ENCODE measurements at places on chromosomes 5 and 9.
A peak's percentile ranks its signal among the peaks of the same experiment; 100 is the strongest.

- DNase-seq = no peak
Measured at GRCh38 chr5:62633243-62633642, 54.6 kb downstream of the LRRC70 start.

DNA sequence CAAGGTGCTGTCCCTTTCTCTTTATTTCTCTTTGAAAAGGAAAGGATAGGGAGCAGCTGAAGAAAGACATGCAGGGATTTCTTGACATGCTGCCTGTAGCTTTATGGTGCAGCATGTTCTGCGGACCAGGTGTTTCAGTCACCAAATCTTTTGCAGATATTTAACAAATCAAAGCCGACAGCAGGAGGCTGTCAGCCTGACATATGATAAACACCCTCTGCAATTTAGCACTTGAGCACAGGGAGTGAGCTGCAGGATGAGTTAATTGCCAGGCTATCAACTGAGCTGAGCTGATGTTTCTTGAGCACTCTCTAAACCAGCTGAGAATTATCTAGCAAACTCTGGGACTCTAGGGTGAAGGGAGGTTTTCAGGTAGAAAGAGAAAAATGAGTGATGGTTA lies 212.8 kb upstream of the ATP10B start:
- DNase-seq = no peak

- DNase-seq = no peak
Measured at GRCh38 chr5:72673623-72674022, 142.8 kb upstream of the TNPO1 start.

DNA sequence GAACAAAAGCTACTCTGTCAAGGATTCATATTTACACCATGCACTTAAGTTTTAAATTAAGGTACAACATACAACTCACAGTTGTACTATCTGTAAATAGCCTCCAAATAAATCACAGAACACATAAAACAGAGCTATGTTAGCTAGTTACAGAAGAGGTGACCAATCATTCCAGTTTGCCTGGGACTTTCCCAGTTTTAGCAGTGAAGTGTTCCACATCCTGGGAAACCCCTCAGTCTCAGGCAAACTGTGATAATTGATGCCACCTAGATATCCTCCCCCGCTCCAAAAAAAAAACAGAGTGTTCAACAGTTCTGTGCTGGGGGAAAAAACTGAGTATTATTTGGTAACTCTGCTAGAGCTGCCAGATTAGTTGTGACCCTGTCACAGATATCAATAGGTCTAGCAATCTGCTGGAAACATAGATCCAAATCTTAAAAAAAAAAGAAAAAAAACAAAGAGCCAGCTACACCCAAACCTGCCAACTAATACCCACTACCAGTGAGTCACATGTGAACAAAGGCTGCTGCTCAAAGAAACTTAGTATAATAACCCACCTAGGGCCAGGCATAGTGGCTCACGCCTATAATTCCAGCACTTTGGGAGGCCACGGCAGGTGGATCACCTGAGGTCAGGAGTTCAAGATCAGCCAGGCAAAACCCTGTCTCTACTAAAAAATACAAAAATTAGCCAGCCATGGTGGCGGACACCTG lies 5.7 kb downstream of the TBCA start:
- no peak for DNase-seq

DNA sequence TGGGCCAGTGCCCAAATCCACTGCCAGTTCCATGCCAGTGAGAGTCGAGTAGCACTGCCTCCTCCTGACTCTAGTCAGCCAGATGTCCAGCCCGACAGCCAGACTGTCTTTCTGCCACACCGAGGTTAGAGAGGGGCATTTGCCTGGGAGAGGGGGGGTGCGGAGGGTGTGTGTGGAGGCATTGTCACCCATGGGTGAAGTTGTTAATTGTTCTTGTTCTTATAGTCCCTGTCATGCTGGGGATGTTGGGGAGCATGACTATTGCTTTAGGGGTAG lies 1.1 kb downstream of the RGP1 start:
- no peak for DNase-seq

DNA sequence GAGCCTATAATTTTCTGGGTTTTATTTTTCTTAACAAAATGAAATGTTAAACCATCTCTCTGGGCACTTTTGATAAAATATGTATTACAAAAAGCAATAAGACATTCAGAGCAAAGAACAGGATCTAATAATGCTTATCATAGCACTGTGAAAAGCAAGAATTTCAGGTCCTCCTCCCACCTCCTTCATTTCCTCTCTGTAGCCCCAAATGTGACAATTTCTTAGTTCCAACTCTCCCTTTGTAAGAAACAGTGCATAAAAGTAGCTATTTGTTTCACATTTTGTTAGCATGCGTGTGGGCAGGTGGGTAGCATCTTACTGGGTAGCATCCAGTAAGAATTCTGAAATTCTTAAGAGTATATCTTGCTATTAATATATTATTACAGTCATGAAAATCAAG lies 130.9 kb upstream of the RASA1 start:
- DNase-seq = no peak

- DNase-seq = no peak
Measured at GRCh38 chr5:138686668-138687067, 66.6 kb upstream of the CTNNA1 start.

DNA sequence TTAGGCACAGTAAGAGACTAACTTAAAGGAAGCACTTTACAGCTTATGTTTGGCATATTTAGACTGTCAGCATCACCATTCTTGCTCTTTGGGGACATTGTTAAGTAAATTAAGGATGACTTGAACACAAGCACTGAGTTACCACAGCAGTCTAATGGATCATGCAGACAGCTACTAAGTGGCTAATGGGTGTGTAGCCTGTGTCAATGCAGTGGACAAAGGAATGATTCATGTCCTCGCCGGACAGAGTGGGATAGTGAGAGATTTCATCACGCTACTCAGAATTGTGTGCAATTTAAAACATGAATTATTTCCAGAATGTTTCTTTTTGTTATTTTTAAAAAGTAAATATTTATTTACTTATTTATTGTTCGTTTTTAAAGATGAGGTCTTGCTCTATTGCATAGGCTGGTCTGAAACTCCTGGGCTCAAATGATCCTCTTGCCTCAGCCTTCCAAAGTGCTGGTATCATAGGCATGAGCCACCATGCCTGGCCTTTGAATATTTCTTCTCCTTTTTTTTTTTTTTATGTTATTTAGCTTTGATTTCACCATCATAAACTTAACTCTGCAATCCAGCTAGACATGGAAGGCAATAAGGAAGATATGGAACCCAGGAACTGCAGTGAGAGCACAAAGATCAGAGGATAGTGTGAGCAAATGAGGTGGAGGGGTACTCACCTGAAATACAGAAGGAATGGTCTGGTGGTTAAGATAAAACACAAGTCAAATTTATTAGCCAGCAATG lies 53.0 kb upstream of the KLF4 start:
- no peak for DNase-seq

GRCh38 chr9:130212543-130213297 lies 40.5 kb downstream of the NCS1 start:
- no peak for DNase-seq

GRCh38 chr5:127940854-127941253 lies 142.7 kb upstream of the SLC12A2 start:
- DNase-seq = no peak

DNA sequence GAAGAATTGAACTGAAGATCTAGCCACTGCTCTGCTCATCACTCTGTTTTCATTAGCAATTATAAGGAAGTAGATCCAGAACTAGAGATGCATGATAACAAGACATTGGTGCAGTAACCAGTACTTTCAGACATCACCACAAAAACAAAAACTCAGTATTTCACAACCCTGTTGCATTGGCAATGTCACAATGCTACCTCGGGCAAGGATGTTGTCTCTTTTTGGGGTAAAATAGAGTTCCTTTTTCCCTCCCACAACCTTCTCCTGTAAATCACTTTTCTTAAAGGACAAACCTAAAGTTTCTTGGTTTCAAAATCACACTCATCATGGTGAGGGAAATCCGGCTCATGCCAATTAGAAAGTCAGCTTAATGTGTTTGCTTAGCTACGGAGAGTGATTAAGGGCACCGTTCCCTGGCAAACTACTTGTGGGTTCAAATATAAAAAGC lies 420.1 kb upstream of the MEF2C start:
- DNase-seq = no peak

DNA sequence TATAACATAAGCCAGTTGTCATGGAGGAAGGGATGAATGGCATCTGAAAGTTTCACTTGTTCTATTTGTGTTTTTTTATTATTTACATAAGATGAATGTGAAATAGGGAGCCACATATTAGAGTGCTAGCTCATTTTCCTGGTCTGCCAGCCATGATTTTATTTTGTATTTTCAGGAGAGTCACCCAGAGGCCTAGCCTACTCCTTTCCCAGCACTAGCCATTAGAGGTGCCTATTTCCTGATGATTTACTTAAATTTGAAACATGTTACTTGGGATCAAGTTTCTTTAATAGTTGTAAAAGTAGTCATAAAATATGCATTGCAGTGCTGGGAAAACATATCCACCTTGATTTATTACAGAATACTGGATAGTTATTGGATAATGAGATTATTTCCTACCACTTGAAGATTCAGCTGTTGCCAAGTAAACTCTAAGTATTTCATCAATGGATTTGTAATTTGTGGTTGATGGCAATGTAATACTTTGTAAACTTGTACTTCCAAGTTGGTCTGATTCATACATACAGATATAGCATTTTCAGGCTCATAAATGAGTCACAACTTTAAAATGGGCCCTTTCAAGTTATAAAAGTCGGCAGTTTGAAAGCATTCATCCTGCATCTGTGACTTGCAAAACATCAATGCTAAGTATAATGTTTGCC lies 50.8 kb downstream of the KCNN2 start:
- DNase-seq = no peak

- DNase-seq = no peak
Measured at GRCh38 chr9:114286146-114286679, 36.7 kb upstream of the ORM1 start.

DNA sequence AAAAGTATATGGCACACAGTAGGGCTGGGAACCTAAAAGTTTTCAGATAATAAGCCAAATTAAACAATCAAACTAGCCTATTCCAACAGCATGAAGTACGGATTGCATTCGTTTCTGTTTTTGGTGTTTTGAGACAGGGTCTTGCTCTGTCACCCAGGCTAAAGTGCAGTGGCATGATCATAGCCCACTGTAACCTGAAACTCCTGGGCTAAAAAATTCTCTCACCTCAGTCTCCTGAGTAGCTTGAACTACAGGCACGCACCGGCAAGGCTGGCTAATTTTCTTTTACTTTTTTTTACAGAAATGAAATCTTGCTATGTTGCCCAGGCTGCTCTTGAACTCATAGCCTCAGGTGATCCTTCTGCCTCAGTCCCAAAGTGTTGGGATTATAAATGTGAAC lies 5.2 kb downstream of the RFX3 start:
- DNase-seq = no peak

DNA sequence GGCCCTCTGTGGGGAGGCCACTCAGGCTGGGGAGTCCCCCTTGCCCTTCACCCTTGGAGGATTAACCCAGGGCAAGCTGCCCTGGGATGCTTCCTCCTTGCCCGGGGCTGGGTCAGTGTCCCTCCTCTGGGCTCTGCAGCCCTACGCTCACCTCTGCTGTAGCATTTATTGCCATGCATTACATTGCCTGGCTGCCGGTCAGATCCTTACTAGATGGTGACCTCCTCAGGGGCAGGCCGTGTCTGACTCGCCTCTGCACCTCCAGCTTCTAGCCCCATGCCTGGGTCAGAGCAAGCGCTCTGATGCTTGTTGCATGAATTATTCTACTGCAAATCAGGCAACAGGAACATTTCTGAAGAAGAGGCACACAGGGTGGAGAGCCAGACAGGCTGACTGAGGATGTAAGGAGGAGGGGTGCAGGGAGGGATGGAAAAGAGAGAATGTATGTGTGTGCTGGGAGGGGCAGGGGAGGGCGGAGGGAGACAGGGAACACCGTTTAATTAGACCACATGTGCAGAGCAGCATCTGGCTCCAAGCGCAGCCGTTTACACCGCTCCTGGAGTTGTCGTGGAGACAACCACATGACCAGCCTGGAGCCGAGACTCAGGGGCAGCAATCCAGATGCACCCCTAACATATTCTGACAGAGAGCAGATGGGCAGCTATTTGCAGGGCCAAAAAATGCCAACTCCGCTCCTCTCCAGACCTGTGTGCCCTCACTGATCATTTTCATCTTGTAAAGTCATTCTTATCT lies 117.0 kb downstream of the CRB2 start:
- DNase-seq = no peak

DNA sequence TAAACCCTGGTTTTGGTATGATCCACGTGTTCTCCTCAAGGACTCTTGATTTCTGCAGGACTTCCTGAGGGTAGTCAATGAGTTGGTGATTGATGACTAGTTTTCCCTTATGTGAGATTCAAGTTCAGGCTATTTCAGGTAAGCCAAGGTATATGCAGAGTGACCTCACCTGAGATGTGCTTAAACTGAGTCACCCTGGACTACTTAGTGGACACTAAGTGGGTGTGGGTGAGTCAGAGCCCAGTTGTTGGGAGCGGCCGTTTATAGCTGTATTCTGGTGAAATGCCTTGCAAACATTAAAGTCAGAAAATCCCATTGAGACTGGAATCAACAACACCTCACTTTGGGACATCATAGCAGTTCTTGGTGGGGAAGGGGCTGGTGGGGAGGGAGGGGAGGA lies 62.9 kb downstream of the SLC28A3 start:
- no peak for DNase-seq

- DNase-seq = peak; percentile 74
Measured at GRCh38 chr9:91164724-91165520, 196.8 kb downstream of the AUH start.

GRCh38 chr5:133943475-133943817 lies 25.0 kb downstream of the C5orf15 start:
- no peak for DNase-seq

DNA sequence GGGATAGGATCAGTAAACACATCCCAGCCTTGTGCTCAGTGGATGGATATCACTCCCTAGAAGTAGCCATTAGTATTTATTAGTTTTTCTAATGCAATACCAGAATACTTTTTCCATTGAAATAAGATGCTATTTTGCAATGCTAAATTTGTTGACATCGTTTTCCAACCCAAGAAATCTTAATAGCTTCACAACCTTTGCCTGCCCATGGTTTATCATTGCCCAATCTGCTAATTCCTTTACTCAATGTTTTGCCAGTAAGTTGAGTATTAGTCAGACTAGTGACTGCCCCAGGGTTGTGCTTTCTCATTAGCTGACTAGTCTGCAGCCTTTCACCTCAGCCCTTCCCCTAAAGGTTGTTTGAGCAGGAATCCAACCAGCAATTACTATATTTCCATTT lies 62.9 kb downstream of the NREP start:
- DNase-seq = no peak

GRCh38 chr5:142749321-142749720 lies 20.9 kb upstream of the ARHGAP26 start:
- DNase-seq = no peak

DNA sequence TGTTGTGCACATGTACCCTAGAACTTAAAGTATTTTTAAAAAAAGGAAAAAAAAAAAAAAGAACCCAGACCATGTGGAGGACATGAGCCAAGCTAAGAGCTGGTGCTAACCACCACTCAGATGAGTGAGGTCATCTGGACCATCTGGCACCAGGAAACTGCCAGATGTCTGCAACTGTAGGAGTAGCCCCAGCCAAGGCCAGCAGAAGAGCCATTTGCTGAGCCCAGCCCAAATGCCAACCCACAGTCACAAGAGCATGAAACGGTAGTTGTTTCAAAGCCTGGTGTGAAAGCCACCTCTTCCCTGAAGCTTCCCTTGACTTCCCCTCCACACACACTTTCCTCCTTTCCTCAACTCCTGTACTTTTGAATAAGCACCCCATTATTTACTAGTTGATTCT lies 69.2 kb upstream of the FCN1 start:
- no peak for DNase-seq
